ENCODE measurements at places on chromosomes 16 and 17. TPM values are rescaled to one million over a fixed set of nuclear protein-coding genes. Genes with fewer than 3 reads are reported as not detected.

GPRC5B gene
- 37.1 TPM for total RNA-seq

ARHGDIG gene
- 0.72 TPM for total RNA-seq

CCL16 gene
- not detected for total RNA-seq

NECAB2 gene
- total RNA-seq, result 0.39 TPM

OR1F1 gene
- total RNA-seq, result not detected

USH1G gene
- total RNA-seq, result not detected

ARHGAP23 gene
- total RNA-seq, result 29.1 TPM

CFAP97D1 gene
- not detected for total RNA-seq

B3GNT9 gene
- 31.9 TPM for total RNA-seq

CSH2 gene
- total RNA-seq, result not detected

KRT38 gene
- total RNA-seq, result not detected

SLX4 gene
- total RNA-seq, result 3.5 TPM

KRT13 gene
- not detected for total RNA-seq

HCRT gene
- not detected for total RNA-seq

SPG7 gene
- 85.9 TPM for total RNA-seq

ABCA3 gene
- total RNA-seq, result 0.13 TPM

IL21R gene
- 14.4 TPM for total RNA-seq

CES3 gene
- 0.24 TPM for total RNA-seq

KRT222 gene
- not detected for total RNA-seq

HBQ1 gene
- total RNA-seq, result not detected

CD300LF gene
- not detected for total RNA-seq

CD79B gene
- total RNA-seq, result not detected

Measured in epithelial cell of alveolus of lung (primary cell).